IPS DF 6.9 (cell line): ENCODE measurements at places on chromosomes 6 and 20.

DNA sequence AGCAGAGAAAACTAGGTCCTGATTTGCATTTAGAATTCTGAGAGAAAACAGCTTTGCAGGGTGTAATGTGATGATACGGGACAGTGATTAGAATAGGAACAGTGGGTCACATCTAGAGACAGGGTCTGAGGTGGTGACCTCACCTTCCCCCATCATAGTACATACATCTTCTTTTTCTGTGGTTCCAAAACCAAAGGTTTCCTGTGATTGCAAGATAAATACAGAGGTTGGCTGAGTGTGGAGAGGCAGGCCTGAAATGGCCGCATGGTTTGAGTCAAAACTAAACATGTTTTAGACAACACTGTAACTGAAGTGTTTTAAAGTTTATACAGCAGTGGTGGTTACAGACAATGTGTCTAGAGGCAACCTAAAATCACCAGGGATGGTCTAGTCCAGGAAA lies 10.4 kb upstream of the NT5DC1 start:
- H3K27me3 ChIP-seq: no peaks in the 10 kb centered on the region
- no peak for DNase-seq
- no peak overlapping the region for H3K4me3 ChIP-seq
- no peaks in the 10 kb centered on the region for H3K4me1 ChIP-seq
- no peak overlapping the region for H3K27ac ChIP-seq

DNA sequence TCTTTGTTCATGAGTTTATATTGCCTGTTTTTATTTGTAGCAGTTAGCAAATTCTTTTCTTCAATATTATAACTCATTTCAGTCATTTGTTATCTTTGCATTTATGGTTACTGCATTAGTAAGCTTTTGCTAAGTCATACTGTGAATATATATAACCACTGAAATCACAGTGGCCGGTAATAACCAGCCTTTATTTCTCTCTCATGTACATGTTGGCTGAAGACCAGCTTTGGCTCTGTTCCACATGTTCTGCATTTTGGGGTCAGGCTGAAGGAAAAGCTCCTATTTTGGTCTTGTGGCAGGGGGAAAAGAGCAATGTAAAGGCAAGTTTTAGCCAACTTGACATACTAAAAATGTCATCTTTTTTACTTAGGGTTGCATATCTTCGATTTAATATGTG lies 276.3 kb downstream of the BCKDHB start:
- DNase-seq: no peak
- no peaks in the 10 kb centered on the region for H3K4me1 ChIP-seq
- no peaks in the 10 kb centered on the region for H3K27me3 ChIP-seq

GRCh38 chr6:43541774-43542471 lies 25.0 kb downstream of the POLR1C start:
- H3K4me3 ChIP-seq: no peak overlapping the region
- H3K4me1 ChIP-seq: no peaks in the 10 kb centered on the region
- H3K27ac ChIP-seq: no peak overlapping the region
- DNase-seq: no peak
- peaks cover 11% of the 10 kb centered on the region; the same call in 1 of the 2 replicates for H3K36me3 ChIP-seq

GRCh38 chr6:72946774-72947173 lies 278.5 kb downstream of the KHDC1L start:
- H3K4me1 ChIP-seq: no peaks in the 10 kb centered on the region
- H3K4me3 ChIP-seq: no peak overlapping the region
- DNase-seq: no peak
- no peaks in the 10 kb centered on the region for H3K27me3 ChIP-seq
- no peak overlapping the region for H3K27ac ChIP-seq

DNA sequence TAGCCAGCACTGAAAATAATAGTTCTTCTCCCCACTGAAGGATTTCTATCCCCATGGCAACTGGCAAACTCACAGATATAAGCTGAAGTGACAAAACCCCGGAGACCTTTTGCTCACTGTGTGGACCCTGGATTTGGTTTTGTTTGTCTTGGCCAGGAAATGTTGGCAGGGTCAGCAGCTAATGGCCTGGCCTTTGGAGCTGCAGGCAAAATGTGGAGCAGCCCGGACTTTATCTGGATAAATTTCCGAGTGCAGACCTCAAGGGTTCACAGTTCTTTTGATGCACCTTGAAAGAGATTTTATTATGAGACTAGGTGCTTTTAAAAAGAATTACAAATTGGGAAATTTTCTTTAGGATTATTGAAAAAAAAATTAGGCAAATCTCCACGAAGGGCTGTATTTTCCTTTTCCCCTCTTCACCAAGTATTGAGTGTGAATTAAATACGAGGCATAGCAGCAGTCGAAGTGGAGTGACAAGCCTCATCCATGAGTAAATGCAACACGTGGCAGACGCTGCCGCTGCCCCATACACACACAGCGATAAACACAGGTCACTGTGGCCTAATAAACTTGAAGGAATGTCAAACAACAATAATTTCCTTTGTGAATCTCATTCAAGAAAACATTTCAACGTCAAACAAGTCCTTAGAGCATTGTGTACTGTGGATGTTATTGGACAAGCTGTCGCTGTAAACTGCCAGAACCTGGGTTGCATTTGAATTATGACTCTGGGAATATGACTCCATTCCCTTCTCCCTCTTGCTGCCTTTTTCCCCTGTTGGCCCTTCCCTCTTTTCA lies 35.1 kb upstream of the CCN6 start:
- no peak for DNase-seq
- no peak overlapping the region for H3K4me3 ChIP-seq
- no peak overlapping the region for H3K27ac ChIP-seq
- H3K4me1 ChIP-seq: no peaks in the 10 kb centered on the region
- no peaks in the 10 kb centered on the region for H3K27me3 ChIP-seq

- H3K4me3 ChIP-seq: no peak overlapping the region
- no peak overlapping the region for H3K27ac ChIP-seq
- DNase-seq: no peak
- no peaks in the 10 kb centered on the region for H3K4me1 ChIP-seq
- H3K36me3 ChIP-seq: no peaks in the 10 kb centered on the region
- H3K27me3 ChIP-seq: no peaks in the 10 kb centered on the region
These were observed 133.2 kb upstream of the PTPN1 start for GRCh38 chr20:50376888-50377459.

- no peak overlapping the region for H3K27ac ChIP-seq
- H3K4me3 ChIP-seq: no peak overlapping the region
- no peaks in the 10 kb centered on the region for H3K4me1 ChIP-seq
- H3K36me3 ChIP-seq: no peaks in the 10 kb centered on the region
These were observed 10.9 kb upstream of the ZNF831 start for GRCh38 chr20:59152559-59153354.

GRCh38 chr6:90044833-90045381 lies 150.6 kb downstream of the GJA10 start:
- no peaks in the 10 kb centered on the region for H3K4me1 ChIP-seq
- no peak overlapping the region for H3K27ac ChIP-seq
- H3K36me3 ChIP-seq: no peaks in the 10 kb centered on the region
- no peaks in the 10 kb centered on the region for H3K27me3 ChIP-seq
- H3K4me3 ChIP-seq: no peak overlapping the region

GRCh38 chr6:4560221-4561077 lies 215.8 kb upstream of the CDYL start:
- H3K4me3 ChIP-seq: no peak overlapping the region
- H3K27ac ChIP-seq: no peak overlapping the region
- no peak for DNase-seq
- H3K36me3 ChIP-seq: no peaks in the 10 kb centered on the region
- no peaks in the 10 kb centered on the region for H3K4me1 ChIP-seq
- no peaks in the 10 kb centered on the region for H3K27me3 ChIP-seq

- peaks cover 7% of the 10 kb centered on the region; the same call in 1 of the 2 replicates for H3K27me3 ChIP-seq
- no peaks in the 10 kb centered on the region for H3K36me3 ChIP-seq
- DNase-seq: no peak
- H3K4me3 ChIP-seq: peak overlapping the region; percentile 58; the same call in 1 of the 2 replicates
- no peak overlapping the region for H3K27ac ChIP-seq
These were observed 109.5 kb upstream of the RAB32 start for GRCh38 chr6:146433881-146434731.

DNA sequence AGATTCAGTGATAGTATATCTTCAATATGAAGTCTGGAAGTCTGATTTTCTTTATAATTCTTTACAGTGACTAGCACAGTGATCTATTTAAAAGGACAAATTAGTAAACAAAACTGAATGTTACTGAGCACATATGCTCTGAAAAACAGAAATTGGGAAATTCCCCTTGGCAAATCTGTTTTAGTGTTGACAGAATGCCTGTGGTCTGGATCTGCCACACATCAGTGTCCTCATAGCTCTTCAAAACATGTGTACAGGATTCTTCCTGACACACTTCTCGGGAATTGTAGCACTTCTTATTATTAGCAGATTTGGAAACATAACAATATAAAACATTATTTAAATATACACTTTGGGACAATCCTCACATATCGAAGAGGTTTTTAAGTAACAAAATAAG lies 354.3 kb downstream of the COL12A1 start:
- H3K27ac ChIP-seq: no peak overlapping the region
- DNase-seq: no peak
- no peaks in the 10 kb centered on the region for H3K36me3 ChIP-seq

- no peaks in the 10 kb centered on the region for H3K27me3 ChIP-seq
- no peaks in the 10 kb centered on the region for H3K36me3 ChIP-seq
- H3K4me3 ChIP-seq: no peak overlapping the region
- H3K27ac ChIP-seq: no peak overlapping the region
- H3K4me1 ChIP-seq: no peaks in the 10 kb centered on the region
- no peak for DNase-seq
These were observed 129.2 kb downstream of the MYB start for GRCh38 chr6:135310291-135310690.

DNA sequence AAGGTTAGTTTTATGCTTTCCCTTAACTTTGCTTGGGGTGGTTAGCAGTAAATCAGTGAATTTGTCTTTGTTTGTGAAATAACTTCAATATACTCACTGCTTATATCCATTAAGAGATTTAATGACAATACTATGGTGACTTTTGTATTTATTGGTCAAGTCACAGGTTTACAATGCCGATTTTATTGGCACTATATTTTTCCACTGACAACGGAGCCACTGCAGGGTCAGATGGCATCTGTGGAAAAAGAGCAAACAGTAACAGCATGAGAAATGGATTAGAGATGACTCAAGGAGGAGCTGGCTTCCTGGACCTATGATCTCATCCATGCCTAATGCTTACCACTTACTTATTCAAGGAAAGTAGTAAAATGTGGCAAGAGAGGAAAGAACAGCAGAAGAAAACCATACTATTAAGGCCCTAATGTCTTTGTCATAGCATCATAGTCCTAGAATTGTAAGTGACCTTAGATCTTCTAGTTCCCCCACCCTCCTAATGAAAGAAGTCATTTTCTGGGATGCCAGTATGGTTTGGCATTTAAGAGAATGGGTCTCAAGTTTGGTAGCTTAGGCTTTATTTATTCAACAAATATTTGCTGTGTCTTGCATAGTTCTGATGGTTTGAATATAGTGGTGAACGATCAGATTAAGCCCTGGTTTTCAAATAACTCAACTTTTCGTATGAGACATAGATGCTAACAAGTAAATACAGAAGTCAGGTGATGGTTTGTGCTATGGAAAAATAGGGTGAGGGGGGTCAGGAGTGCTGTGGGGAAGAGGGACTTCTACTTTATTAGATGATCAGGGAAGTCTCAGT lies 18.5 kb downstream of the RNF144B start:
- no peak overlapping the region for H3K27ac ChIP-seq
- no peaks in the 10 kb centered on the region for H3K36me3 ChIP-seq
- DNase-seq: no peak
- H3K4me1 ChIP-seq: peaks cover 2% of the 10 kb centered on the region
- H3K4me3 ChIP-seq: no peak overlapping the region

- no peaks in the 10 kb centered on the region for H3K4me1 ChIP-seq
- no peak overlapping the region for H3K27ac ChIP-seq
- no peak overlapping the region for H3K4me3 ChIP-seq
- no peak for DNase-seq
- no peaks in the 10 kb centered on the region for H3K36me3 ChIP-seq
- no peaks in the 10 kb centered on the region for H3K27me3 ChIP-seq
These were observed 318.0 kb downstream of the DOK5 start for GRCh38 chr20:54793291-54793992.

- H3K4me3 ChIP-seq: no peak overlapping the region
- DNase-seq: no peak
- H3K27ac ChIP-seq: peak overlapping the region; percentile 78
- H3K36me3 ChIP-seq: no peaks in the 10 kb centered on the region
- peaks cover 15% of the 10 kb centered on the region for H3K4me1 ChIP-seq
- H3K27me3 ChIP-seq: no peaks in the 10 kb centered on the region
These were observed 65.9 kb downstream of the GFOD1 start for GRCh38 chr6:13421425-13422059.

DNA sequence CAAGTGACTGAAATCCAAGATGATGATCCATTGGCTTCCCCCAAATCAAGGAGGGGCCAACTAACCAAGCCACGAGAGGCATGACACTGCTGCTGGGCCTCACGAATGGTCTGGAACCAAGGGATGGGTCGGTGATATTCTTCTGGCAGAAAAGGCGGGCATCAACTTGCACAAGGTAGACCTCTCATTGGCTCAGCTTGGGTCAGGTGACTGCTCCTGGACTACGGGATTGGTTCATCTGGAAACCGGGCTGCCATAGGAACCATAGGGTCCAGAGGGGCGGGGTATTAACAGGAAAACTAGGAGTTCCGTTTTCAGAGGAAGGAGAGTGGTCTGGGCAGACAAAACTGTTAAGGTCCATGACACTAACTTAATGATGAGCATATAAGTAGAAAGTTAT lies 100.9 kb downstream of the TFAP2C start:
- no peaks in the 10 kb centered on the region for H3K27me3 ChIP-seq
- no peak for DNase-seq
- H3K4me3 ChIP-seq: no peak overlapping the region
- 0 out of 2 replicates have a peak, but pooled peaks cover under 1% of the 10 kb centered on the region for H3K4me1 ChIP-seq

- no peaks in the 10 kb centered on the region for H3K4me1 ChIP-seq
- no peak overlapping the region for H3K4me3 ChIP-seq
- no peak overlapping the region for H3K27ac ChIP-seq
- DNase-seq: no peak
- H3K36me3 ChIP-seq: no peaks in the 10 kb centered on the region
These were observed 22.9 kb upstream of the DDR1 start for GRCh38 chr6:30861257-30862048.

- no peaks in the 10 kb centered on the region for H3K36me3 ChIP-seq
- H3K27me3 ChIP-seq: no peaks in the 10 kb centered on the region
- H3K27ac ChIP-seq: no peak overlapping the region
- no peak for DNase-seq
These were observed 108.4 kb upstream of the PLEKHG1 start for GRCh38 chr6:150491131-150491810.

DNA sequence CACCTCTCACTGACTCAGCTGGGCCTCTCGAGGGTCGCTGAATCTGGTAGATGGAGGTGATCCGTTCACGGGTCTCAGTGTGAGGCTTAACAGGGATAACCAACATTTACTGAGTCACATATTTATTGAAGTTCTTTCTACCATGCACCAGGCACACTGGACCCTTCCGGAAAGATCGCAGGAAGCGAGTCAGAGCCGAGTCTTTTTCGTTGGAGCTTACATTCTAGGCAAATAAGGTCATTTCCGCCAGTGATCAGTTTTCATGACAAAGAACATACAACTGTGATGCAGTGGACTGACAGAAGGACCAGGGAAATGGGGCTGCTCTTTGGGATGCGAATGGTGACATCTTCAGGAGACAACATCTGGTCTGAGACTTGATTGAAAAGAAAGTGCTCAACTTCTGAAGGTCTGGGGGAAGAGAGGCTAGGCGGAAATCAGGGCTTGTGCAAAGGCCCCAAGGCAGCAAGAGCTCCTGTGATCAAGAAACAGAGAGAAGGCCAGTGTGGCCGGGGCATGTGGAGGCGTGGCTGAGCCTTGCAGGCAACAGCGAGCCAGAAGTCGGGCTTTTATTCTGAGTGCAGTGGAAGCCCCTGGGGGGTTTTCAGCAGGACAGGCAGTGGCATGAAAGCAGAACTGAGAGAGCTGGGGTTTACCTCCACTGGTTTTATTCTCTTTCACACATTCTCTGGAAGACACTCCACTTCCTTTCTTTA lies 56.7 kb downstream of the APCDD1L start:
- no peaks in the 10 kb centered on the region for H3K27me3 ChIP-seq
- H3K4me3 ChIP-seq: no peak overlapping the region
- no peaks in the 10 kb centered on the region for H3K4me1 ChIP-seq
- H3K36me3 ChIP-seq: no peaks in the 10 kb centered on the region; the same call in 1 of the 2 replicates
